ENCODE measurements at places on chromosomes 2 and 18.

- no peak for DNase-seq
Measured at GRCh38 chr2:53104263-53104662, 663.3 kb upstream of the CHAC2 start.

DNA sequence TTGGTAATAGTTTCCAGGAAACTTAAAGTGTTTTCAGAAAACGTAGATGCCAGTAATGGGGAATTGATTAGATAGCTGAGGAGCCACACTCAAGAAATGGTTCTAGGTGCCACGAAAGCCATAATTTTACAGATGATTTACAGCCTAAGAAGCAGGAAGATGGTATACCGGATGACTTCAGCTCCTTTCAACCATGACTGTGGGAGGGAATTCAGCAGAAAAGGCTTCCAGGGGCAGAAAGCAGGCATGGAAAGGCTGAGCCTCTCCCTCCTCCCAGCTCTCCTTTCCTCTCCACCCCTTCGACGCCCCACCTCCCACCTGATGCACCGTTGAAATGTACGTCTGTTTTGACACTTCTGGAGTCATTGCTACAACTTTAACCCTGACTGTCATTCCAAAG, 68.6 kb upstream of the SMIM21 start:
- DNase-seq = no peak

- DNase-seq = no peak
Measured at GRCh38 chr2:221958224-221958623, 340.6 kb downstream of the PAX3 start.

DNA sequence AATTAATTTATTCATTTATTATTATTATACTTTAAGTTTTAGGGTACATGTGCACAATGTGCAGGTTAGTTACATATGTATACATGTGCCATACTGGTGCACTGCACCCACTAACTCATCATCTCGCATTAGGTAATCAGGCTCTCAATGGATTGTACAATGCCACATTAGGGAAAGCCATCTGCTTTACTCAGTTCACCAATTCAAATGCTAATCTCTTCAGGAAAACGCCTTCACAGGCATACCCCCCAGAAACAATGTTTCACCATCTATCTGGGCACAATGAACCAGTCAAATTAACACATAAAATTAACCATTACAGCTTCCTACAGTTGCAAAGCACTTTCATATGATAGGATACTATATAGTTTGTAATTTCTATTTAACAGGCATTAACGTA, 84.8 kb upstream of the DNAJC10 start:
- DNase-seq = no peak

GRCh38 chr2:74530239-74531187, 780 bp downstream of the HTRA2 start:
- DNase-seq = no peak

DNA sequence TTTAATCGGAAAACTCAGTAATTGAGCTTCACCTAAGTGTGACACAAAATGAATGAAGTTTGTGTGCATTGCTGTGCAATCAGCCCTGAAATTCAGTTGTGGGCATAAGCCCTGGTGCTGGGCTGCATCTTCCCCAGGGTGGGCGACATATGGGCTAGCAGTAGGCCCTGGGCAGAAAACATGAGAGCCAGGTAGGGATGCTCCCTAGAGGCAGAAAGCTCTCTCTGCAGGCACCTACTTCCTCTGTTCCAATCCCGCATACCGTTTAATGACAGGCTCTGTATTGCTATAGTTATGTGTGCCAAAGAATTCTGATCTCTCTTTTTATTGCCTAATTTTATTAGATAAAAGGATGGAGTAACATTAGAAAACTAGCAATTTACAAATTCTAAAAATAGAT, 456.7 kb downstream of the NRXN1 start:
- DNase-seq = no peak

DNA sequence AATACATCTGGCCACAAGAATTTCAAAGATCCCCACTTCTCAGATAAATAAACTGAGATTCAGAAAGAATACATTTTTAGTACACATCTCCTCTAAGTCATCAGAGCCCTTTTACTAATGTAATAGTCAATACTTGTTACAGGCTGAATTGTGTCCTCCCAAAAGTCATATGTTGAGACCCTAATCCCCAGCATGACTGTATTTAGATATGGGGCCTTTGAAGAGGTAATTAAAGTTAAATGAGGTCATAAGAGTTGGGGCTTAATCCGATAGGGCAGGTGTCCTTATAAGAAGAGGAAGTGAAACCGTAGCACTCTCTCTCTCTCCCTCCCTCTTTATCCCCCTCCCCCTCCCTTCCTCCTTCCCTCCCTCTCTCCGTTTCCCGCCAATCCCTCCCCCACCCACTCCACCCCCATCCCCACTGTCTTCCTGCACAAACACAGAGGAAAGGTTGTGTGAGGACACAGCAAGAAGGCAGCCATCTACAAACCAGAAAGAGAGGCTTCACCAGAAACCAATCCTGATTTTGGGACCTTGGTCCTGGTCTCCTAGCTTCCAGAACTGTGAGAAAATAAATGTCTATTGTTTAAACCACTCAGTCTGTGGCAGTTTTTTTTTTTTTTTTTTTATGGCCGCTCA, 66.6 kb upstream of the ZNF397 start:
- DNase-seq = no peak

GRCh38 chr18:46406539-46406932, 250.5 kb downstream of the LOXHD1 start:
- DNase-seq = no peak

GRCh38 chr18:10482985-10483949, 28.8 kb downstream of the APCDD1 start:
- DNase-seq = peak; percentile 31

DNA sequence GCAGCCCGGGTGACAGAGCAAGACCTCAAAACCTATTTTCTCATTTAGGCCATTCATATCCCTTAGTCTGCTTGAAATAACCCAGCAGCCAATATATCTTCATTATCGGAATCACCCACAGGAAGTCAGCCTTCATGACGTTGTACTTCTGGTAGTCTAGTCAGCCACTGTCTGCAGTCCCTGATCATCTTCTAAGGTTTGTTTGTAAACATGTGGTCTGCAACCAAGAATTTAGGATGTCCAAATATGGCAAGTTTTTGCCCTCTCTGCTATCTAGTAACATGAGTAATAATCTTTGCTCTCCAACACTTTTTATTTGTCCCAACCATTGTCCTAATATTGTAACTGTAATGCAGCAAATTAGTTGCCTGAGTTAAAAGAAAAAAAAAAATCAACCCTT, 92.5 kb downstream of the PRPF40A start:
- no peak for DNase-seq

GRCh38 chr2:207448006-207448405, 81.8 kb upstream of the CREB1 start:
- DNase-seq = no peak

GRCh38 chr2:8543383-8544170, 138.3 kb upstream of the ID2 start:
- no peak for DNase-seq

DNA sequence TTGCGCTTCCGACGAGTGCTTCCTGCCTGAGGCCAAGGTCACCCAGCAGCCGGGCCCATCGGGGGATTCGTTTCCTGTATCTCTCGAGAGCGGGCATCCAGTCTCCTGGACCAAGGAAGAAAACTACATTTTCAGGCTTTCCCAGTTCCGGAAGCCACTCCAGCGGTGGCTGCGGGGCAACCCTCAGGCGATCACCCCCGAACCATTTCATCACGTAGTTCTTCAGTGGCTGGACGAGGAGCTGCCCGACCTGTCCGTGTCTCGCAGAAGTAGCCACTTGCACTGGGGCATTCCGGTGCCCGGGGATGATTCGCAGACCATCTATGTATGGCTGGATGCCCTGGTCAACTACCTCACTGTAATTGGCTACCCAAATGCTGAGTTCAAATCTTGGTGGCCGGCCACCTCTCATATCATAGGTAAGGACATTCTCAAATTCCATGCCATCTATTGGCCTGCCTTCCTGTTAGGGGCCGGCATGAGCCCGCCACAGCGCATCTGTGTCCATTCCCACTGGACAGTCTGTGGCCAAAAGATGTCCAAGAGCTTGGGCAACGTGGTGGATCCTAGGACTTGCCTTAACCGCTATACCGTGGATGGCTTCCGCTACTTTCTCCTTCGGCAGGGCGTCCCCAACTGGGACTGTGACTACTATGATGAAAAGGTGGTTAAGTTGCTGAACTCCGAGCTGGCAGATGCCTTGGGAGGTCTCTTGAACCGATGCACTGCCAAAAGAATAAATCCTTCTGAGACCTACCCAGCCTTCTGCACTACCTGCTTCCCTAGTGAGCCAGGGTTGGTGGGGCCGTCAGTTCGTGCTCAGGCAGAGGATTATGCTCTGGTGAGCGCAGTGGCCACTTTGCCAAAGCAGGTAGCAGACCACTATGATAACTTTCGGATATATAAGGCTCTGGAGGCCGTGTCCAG, 1.0 kb downstream of the MARS2 start:
- DNase-seq = no peak

DNA sequence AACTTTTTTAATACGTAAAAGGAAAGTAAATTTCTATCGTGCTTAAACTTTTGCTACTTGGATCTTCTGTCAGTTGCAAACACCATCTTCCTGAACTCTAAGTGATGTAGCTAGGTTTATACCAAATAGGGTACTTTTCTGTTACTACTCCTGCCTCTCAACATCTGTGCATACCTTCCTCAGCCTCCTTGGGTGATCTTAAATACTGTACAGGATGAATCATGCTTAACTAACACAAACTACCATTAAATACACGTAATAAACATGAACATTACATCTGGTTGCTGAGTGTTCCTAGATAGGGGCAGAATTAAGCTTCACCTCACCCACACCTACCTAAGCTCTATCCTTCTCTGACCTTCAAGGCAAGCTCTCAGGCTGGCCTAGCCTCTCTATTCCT, 398.0 kb downstream of the TXNL1 start:
- no peak for DNase-seq

GRCh38 chr18:73235921-73236320, 368.1 kb upstream of the NETO1 start:
- no peak for DNase-seq

- no peak for DNase-seq
Measured at GRCh38 chr2:172198908-172199307, 96.2 kb upstream of the DLX2 start.

DNA sequence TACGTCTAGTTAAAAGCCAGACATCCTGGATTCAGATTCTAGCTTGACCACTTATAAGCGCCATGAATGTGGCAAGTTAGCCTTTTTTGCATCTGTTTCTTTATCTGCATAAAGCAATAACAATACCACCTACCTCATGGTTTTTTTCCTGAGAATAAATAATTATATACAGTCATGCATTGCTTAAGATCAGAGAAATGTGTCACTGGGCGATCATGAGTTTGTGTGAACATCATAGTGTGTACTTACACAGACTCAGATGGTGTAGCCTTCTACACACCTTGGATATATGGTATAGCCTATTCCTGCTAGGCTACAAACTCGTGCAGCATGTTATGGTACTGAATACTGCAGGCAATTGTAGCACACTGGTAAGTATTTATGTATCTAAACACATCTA, 84.7 kb upstream of the PELI1 start:
- no peak for DNase-seq

- DNase-seq = no peak
Measured at GRCh38 chr18:7604361-7604760, 37.2 kb downstream of the PTPRM start.

DNA sequence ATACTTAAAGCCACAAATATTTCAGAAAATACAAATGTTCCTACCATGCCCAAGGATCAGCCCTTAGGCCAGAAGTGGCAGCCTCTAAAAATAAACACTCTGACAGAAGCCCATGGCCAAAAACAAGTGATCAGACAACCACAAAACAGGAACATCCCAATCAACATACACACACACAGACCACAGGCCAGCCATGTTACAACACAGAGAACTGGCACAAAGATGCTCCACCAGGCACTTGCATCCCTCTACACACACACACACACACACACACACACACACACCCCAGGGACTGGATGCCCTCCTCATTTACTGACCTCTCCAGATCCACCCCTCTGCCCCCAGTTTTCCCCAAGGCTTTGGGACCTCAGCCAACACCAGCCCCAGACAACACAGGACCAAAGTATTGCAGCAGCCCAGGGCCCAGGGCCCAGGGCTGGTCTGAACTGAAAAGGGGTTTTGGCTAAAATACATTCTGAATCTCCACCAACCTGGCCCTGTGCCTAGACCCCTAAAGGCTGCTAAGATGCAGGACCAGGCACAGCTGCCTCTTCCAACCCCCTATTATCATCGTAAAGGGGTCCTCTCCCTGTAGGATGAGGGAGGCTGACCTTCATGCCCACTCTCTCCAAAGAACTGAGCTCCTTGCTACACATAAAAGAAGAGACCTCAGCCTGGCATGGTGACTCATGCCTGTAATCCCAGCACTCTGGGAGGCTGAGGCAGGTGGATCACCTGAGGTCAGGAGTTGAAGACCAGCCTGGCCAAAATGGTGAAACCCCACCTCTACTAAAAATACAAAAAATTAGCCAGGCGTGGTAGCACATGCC, 151.4 kb downstream of the TNS1 start:
- DNase-seq = no peak

DNA sequence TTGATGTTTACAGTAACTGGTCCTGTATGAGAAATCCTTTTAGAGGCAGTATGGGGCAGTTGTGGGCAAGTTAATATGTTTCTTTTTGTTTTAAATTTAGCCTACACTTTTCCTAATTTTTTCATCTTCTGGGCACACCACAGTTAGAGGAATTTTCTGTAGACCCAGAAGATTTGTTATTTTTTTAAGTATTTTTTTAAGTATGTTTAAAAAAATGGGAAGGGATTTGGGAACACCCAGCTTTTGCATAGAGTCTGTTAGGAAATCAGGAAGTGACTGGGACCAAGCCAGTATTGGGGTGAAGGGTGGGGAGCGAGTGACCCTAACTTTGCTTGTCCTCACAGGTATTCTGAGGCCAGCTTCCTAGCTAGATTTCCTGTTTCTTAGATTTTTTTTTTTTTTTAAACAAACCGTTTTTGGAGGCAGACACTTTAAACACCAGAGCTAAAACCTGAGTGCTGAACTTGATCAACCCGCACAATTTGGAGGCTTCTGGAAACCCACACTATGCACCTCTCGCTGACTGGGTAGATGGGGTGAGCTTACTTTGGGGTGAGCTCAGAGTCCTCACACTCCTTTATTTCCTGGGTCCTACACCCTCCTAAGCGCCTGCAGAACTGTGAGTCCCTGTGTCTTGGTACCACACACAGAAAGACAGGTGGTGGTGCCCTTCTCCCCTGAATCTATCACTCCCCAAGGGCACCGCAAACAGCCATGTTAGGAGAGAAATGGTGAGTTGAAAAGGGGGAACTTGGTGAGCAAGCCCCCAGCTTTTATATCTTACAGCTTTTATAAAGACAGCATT, 5.2 kb downstream of the GATA6 start:
- no peak for DNase-seq

DNA sequence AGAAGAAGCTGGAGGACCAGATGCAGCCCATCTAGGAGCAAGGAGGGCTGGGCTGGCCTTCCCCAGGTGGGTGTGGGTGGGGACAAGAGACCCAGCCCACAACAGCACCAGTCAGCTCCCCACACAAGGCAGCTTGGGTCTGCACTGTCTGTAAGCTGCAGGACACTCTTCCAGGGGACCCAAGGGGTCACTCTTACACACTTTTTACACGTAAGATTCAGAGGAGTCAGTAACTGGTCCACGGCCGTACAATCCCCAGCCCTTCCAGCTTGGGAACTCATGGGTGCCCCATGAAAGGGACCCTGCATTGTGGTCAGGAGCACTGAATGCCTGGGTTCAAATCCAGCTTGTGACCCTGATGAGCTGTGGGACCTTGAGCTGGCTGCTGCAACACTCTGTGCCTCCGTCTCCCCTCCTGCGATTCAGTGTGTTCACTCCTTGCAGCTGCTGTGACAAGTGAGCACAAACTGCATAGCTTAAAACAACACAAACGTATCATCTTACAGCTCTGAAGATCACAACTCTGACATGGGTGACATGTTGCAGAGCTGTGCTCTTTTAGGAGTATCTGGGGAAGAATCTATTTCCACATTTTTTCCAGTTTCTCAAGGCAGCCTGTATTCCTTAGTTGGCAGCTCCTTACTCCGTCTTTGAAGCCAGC, 11.1 kb upstream of the SLC66A3 start:
- DNase-seq = no peak

Data from GM12864 (cell line).